CD4-positive, CD25-positive, alpha-beta regulatory T cell (primary cell): ENCODE measurements at places on chromosomes 7 and 10. TPM values are rescaled to one million over a fixed set of nuclear protein-coding genes. Genes with fewer than 3 reads are reported as not detected.

Gene NPSR1
- polyA plus RNA-seq = not detected

Gene MEST
- polyA plus RNA-seq = 2.2 TPM

Gene PEX1
- polyA plus RNA-seq = 9.9 TPM

Gene VWDE
- polyA plus RNA-seq = 0.12 TPM

Gene SLC29A3
- 9.4 TPM for polyA plus RNA-seq

DNA sequence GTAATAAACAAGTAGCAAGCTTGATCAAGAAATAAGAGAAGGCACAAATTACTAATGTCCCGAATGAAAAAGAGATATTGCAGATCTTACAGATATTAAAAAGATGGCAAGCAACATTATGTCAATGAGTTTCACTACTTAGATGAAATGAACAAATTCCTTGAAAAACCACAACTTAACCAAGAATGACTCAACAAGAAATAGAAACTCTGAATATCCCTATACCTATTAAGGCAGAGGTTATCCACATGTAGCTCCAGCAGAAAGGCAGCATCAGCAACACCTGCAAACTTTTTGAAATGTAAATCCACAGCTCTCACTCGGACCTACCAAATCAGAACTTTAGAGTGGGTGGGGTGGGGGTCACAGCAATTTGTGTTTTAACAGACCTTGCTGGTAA, 33.6 kb downstream of the PDE1C start:
- DNase-seq = no peak

DNA sequence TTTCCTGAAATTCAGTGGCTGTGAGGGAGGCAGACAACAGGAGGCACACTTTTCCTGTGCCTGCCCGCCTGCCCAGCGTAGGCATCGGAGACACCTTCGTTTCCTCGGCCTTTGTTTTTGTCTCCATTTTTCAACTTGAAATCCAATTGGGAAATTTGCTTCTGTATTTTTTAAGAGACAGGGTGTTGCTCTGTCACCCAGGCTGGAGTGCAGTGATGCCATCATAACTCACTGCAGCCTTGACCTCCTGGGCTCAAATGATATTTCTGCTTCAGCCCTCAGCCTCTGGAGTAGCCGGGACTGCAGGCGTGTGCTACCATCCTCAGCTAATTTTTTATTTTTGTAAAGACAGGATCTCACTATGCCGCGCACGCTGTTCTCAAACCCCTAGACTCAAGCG, 116.8 kb downstream of the CYTH3 start:
- no peak for DNase-seq

GRCh38 chr7:33601101-33601500, 304.2 kb upstream of the BMPER start:
- no peak for DNase-seq

DNA sequence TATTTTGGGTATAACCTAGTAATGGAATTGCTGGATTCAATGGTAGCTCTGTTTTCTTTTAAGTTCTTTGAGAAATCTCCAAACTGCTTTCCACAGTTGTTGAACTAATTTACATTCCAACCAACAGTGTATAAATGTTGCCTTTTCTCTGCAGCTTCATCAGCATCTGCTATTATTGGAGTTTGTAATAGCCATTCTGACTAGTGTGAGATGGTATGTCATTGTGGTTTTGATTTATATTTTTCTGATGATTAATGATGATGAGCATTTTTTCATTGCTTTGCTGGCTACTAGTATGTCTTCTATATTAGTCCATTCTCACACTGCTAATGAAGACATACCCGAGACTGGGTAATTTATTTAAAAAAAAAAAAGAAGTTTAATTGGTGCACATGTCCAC, 248.6 kb upstream of the MAGI2 start:
- no peak for DNase-seq

DNA sequence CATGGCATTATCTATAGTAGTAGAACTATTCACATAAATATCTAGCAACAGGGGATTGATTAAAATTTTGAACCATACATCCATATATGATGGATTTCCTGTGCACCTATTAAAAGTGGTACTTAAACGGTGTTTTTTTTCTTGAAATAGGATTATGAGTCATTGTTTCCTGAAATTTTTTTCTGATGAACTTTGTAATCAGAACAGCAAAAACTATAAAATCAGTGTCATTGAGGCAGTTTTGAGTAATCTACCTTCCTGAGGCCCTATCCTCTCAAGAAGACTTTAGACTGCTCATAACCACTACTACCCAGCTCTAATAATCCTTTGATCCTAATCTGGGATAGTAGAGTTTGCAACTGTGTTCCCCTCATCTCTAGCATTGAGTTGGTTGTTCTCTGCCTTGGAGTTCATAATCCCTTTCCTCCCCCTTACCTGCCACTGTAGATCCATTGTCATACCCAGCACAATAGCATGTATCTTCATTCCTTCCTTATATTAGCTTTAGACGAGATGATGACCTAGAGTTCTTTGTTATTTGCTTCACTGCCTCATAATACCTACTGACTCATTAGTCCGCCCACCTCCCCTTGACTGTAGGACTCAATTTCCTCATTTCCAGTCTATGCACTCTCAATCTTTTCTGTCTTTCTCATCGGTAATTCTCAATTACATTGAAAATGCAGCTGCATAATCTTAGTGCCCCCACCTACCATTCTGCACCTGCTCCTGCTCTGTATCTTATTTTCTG, 133.4 kb downstream of the LRRC4 start:
- no peak for DNase-seq

GRCh38 chr7:78185149-78185745, 386.7 kb downstream of the PHTF2 start:
- no peak for DNase-seq

GRCh38 chr7:17105701-17106100, 192.8 kb upstream of the AHR start:
- no peak for DNase-seq

DNA sequence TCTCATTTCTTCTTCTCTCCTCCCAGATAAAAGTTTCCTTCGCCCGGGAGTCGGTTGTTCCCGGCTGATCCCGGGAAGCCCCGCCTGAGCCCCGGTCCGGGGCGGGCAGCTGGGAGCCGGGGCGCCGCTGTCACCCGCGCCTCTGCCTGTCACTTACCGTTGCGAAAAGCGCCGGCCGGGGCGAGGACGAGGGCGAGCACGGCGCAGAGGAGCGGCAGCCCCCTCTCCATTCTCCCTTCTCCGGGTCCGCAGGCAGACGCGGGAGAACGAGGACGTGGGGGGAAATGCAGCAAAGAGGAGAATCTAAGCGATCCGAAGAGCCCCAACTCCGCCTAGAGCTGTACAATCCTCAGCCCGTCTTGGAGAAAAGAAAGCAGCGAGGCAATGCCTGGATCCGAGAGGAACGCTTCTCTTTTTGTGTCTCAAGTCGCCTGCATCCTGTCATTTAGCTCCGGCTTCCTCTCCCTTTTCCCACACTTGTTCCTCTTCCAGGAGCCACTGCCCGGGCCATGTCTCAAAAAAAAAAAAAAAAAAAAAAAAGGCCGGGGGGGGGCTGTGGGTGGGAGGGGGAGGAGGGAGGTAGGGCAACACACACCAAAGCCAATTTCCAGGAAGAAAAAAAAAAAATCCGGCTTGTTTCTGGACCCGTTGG, at the start of gene NRP1:
TSS of gene NRP1 (minus strand) at position 515 of the 652 bp plus-strand sequence. CDS start at position 230, 285 bp downstream.
- no peak for DNase-seq

DNA sequence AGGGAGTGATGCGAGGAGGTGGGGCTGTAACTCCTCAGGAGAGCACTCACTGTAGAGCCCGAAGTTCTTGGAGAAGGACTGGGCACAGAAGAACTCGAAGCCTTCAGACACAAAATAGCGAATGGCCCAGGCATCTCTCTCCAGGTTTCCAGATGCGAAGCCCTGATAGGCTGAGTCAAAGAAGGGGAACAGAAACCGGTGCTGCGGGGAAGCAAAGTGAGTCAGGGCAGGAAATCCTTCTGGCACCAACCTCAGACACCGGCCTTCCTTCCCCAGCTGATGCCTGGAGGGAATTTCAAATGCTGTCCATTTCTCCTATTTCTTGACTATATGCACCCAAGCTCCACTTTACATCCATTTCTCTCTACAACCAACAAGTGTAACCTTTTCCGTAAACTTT, 26.8 kb downstream of the GOT1 start:
- no peak for DNase-seq
